ENCODE measurements at places on chromosomes 7 and 10. TPM values are rescaled to one million over a fixed set of nuclear protein-coding genes. Genes with fewer than 3 reads are reported as not detected.

Gene GRM3
- total RNA-seq = 90.6 TPM

Gene FAM53B
- 46.3 TPM for total RNA-seq

- DNase-seq = no peak
These were observed 50.6 kb upstream of the SRPK2 start for GRCh38 chr7:105439174-105439893.

DNA sequence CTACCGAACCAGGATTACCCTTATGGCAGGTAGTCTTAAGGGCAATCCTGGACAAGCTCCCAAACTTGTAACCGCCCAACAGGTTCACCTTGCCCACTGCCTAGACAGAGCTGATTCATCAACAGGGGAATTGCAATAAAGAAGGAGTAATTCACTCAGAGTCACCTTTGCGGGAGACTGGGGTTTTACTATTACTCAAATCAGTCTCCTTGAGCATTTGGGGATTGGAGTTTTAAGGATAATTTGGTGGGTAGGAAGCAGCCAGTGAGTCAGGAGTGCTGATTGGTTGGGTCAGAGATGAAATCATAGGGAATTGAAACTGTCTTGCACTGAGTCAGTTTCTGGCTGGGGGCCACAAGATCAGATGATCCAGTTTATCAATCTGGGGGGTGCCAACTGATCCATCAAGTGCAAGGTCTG is 25.3 kb downstream of the HK1 start:
- no peak for DNase-seq

GRCh38 chr7:102993718-102994029 is 80.9 kb downstream of the LRRC17 start:
- no peak for DNase-seq
